ENCODE measurements at places on chromosomes 3 and 15.

GRCh38 chr15:97652700-97653167, 307.8 kb upstream of the ARRDC4 start:
- no peaks in the 10 kb centered on the region for H3K36me3 ChIP-seq
- peak overlapping the region; percentile 21 for H3K4me3 ChIP-seq
- H3K27ac ChIP-seq, result no peak overlapping the region

DNA sequence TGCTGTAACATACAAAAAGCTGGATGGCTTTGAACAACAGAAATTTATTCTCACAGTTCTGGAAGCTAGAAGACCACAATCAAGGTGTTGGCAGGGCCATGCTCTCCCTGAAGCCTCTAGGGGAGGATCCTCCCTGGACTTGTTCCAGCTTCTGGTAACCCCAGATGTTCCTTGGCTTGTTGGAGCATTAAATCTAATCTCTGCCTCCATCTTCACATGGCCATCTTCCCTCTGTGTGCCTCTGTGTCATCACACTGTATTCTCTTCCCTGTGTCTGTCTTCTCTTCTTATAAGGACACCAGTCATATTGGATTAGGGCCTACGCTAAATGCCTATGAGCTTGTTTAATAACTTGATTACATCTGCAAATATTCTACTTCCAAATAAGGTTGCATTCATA, 109.5 kb downstream of the STAG1 start:
- H3K27ac ChIP-seq, result no peak overlapping the region
- no peaks in the 10 kb centered on the region for H3K36me3 ChIP-seq
- no peak for DNase-seq
- no peaks in the 10 kb centered on the region for H3K27me3 ChIP-seq
- no peak overlapping the region for H3K4me3 ChIP-seq

DNA sequence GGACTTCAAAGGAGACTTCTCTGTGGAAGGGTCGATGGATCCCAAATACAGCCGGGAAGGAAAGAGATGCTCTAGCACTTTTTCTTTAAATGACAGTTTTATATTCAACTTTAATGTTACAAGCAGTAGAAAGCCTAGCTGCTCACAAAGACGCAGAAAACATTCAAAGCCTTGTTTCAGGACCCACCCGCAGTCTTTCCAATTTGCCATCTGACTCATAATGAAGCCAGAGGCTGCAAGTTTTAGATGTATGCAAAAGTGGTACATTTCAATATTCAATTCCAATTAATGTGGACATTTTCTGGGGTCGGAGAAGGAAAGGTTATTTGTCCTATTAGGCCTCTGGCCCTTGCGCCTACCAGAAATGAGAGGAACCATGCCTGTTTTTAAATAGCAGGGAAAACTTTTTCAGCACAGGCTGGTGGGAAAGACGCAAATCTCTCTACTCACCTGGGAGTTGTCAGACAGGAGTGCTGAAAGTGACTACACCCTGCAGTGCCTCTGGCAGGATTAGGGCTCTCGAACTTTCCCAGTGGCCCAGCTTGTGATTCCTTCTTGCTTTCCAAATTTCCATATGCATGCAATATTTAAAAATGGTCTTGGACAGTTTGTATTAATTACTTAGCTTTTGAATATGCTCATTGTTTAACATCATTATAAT, 117.4 kb upstream of the MBNL1 start:
- H3K27me3 ChIP-seq, result no peaks in the 10 kb centered on the region
- DNase-seq, result no peak
- 0 out of 2 replicates have a peak, but pooled peaks cover 2% of the 10 kb centered on the region for H3K4me1 ChIP-seq
- no peaks in the 10 kb centered on the region for H3K36me3 ChIP-seq
- no peak overlapping the region for H3K4me3 ChIP-seq

DNA sequence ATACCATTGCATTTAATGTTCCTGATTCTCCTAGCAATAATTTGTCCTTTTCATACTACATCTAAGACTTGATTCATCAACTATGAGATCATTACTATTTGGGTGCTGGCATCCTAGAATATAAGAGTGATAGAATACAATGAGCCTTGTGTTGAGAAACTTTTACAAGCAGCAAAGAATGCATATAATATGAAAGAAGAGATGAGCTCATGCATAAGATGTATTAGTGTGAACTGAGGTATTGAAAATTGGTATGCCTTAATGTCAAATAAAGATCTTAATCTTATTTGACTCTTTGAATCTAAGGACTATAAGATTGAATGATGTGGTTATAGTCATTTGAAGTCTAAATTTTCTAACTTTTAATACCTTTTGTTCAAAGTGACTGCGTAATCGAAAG, 220.0 kb upstream of the ARHGEF26 start:
- no peaks in the 10 kb centered on the region for H3K4me1 ChIP-seq
- H3K36me3 ChIP-seq, result no peaks in the 10 kb centered on the region
- H3K27ac ChIP-seq, result no peak overlapping the region
- DNase-seq, result no peak

- H3K4me3 ChIP-seq, result no peak overlapping the region
- H3K4me1 ChIP-seq, result peaks cover 8% of the 10 kb centered on the region
- no peak for DNase-seq
These were observed 31.8 kb downstream of the LPP start for GRCh38 chr3:188185717-188186251.

GRCh38 chr3:197197334-197197733, 101.1 kb downstream of the DLG1 start:
- H3K36me3 ChIP-seq, result no peaks in the 10 kb centered on the region
- no peak overlapping the region for H3K4me3 ChIP-seq
- no peak for DNase-seq
- H3K27ac ChIP-seq, result no peak overlapping the region
- H3K27me3 ChIP-seq, result no peaks in the 10 kb centered on the region

DNA sequence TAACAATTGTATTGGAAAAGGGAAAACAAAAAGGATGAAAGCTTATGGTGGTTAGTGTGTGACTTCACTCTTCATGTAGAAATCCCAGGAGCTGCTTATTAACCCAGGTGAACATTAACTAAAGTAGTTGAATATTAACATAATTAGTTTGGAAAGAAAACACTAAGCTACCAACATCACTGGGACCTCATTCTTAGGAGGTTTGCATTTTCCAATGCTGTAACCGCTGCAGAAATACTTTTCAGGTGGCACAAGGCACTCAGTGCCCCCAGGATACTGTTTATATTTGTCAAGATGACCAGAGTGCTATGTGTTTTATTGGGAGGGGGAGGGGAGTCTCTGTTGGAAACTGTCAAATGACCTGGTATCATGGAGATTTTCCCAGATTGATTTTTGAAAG, 25.9 kb upstream of the VILL start:
- no peak overlapping the region for H3K4me3 ChIP-seq
- no peaks in the 10 kb centered on the region for H3K27me3 ChIP-seq
- H3K4me1 ChIP-seq, result no peaks in the 10 kb centered on the region
- no peak for DNase-seq
- H3K27ac ChIP-seq, result no peak overlapping the region

- 0 out of 2 replicates have a peak, but pooled peaks cover 1% of the 10 kb centered on the region for H3K4me1 ChIP-seq
- no peaks in the 10 kb centered on the region for H3K27me3 ChIP-seq
- H3K4me3 ChIP-seq, result no peak overlapping the region
These were observed 45.2 kb upstream of the LMCD1 start for GRCh38 chr3:8456412-8456811.

- no peaks in the 10 kb centered on the region for H3K36me3 ChIP-seq
- no peak overlapping the region for H3K27ac ChIP-seq
- no peaks in the 10 kb centered on the region for H3K27me3 ChIP-seq
- H3K4me1 ChIP-seq, result no peaks in the 10 kb centered on the region
- H3K4me3 ChIP-seq, result no peak overlapping the region
These were observed 53.6 kb upstream of the MINAR1 start for GRCh38 chr15:79378394-79379109.

GRCh38 chr15:90097475-90097874, 4.8 kb downstream of the IDH2 start:
- H3K27me3 ChIP-seq, result no peaks in the 10 kb centered on the region
- H3K27ac ChIP-seq, result no peak overlapping the region
- H3K4me3 ChIP-seq, result no peak overlapping the region
- H3K36me3 ChIP-seq, result no peaks in the 10 kb centered on the region

DNA sequence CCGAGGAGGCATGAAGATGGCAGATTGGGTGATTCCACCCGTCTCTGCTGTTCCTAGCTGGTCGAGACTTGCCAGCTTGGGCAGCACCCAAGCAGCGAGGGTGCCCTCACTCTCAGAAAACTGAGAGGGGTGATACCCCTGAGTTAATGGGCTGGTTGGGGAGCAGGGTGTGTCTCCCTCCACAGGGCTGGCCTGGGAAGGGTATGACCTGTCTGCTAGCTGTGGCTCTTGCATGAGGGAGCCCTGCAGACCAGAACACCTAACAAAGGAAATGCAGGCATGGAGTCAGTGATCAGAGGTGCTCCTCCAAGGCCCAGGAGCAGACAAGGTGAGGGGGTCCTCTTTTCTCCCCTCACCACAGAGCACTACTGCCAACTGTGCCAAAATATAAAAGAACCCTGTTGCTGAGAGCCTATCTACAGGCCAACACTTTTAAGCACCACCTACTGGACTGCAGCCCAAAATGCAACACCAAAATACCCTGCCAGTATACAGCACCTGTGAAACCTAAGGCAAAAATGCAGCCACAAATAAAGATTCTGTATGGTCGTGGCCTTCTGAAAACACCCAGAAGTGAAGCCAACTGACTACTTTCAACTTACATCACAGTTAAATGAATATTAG, 35.8 kb upstream of the PPM1L start:
- H3K27ac ChIP-seq, result no peak overlapping the region
- no peak overlapping the region for H3K4me3 ChIP-seq
- H3K27me3 ChIP-seq, result no peaks in the 10 kb centered on the region

DNA sequence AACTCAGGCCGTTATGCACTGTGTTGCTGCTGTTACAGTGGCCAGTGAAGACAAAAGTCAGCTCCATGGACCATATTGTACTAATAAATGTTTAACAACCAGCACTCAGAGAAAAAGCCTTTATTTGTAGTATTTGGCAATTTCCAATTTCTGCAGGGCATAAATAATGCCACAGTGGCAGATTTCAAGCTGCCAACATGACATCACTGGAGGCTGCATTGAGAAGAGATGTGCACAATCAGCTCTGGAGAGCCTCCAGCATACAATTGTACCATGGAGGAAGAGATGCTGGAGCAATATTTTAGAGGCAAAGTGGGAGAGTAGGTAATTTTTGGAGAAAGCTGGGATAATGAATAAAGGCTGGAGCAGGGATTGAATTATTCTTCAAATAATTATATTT, 9.7 kb upstream of the ALCAM start:
- H3K4me1 ChIP-seq, result no peaks in the 10 kb centered on the region
- H3K27ac ChIP-seq, result no peak overlapping the region
- no peaks in the 10 kb centered on the region for H3K36me3 ChIP-seq
- H3K4me3 ChIP-seq, result no peak overlapping the region

- DNase-seq, result no peak
- H3K4me3 ChIP-seq, result no peak overlapping the region
- no peaks in the 10 kb centered on the region for H3K4me1 ChIP-seq
- H3K27me3 ChIP-seq, result no peaks in the 10 kb centered on the region
These were observed 42.2 kb downstream of the ILDR1 start for GRCh38 chr3:121979734-121980449.

GRCh38 chr3:54213907-54214306, 91.6 kb downstream of the CACNA2D3 start:
- no peak overlapping the region for H3K4me3 ChIP-seq
- no peaks in the 10 kb centered on the region for H3K4me1 ChIP-seq
- H3K27ac ChIP-seq, result no peak overlapping the region
- H3K36me3 ChIP-seq, result no peaks in the 10 kb centered on the region

DNA sequence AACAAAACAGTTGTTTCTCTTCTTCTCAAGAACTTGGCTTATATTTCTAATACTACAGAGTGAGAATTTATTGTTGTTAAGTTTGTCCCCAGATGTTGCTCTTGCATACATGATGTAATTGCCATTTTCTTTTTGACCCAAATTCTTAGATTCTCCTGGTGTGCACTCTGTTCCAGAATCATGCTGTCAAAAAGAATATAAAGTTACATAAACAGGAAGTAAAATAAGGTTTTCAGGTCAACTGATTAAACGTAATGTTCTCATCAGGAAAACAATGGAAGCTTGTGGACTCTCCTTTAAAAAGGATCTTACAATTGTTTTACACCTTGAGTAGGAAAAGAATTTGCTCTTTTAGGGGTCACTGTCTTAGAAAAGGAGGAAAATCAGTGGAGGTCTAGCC, 121.8 kb downstream of the ADAM10 start:
- no peak overlapping the region for H3K27ac ChIP-seq
- DNase-seq, result no peak
- H3K36me3 ChIP-seq, result no peaks in the 10 kb centered on the region
- H3K27me3 ChIP-seq, result no peaks in the 10 kb centered on the region
- no peaks in the 10 kb centered on the region for H3K4me1 ChIP-seq
- no peak overlapping the region for H3K4me3 ChIP-seq

- no peak for DNase-seq
- no peaks in the 10 kb centered on the region for H3K27me3 ChIP-seq
- no peaks in the 10 kb centered on the region for H3K4me1 ChIP-seq
- no peak overlapping the region for H3K4me3 ChIP-seq
- no peaks in the 10 kb centered on the region for H3K36me3 ChIP-seq
These were observed 123.4 kb downstream of the EPHB1 start for GRCh38 chr3:134918441-134918840.

GRCh38 chr3:23647706-23648258, 158.0 kb upstream of the UBE2E1 start:
- H3K36me3 ChIP-seq, result no peaks in the 10 kb centered on the region
- no peak for DNase-seq
- H3K4me3 ChIP-seq, result no peak overlapping the region

DNA sequence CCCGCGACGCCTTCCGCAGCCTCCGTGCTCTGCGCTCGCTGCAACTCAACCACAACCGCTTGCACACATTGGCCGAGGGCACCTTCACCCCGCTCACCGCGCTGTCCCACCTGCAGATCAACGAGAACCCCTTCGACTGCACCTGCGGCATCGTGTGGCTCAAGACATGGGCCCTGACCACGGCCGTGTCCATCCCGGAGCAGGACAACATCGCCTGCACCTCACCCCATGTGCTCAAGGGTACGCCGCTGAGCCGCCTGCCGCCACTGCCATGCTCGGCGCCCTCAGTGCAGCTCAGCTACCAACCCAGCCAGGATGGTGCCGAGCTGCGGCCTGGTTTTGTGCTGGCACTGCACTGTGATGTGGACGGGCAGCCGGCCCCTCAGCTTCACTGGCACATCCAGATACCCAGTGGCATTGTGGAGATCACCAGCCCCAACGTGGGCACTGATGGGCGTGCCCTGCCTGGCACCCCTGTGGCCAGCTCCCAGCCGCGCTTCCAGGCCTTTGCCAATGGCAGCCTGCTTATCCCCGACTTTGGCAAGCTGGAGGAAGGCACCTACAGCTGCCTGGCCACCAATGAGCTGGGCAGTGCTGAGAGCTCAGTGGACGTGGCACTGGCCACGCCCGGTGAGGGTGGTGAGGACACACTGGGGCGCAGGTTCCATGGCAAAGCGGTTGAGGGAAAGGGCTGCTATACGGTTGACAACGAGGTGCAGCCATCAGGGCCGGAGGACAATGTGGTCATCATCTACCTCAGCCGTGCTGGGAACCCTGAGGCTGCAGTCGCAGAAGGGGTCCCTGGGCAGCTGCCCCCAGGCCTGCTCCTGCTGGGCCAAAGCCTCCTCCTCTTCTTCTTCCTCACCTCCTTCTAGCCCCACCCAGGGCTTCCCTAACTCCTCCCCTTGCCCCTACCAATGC, 2.0 kb downstream of the ISLR start:
- no peaks in the 10 kb centered on the region for H3K36me3 ChIP-seq
- no peak overlapping the region for H3K27ac ChIP-seq
- DNase-seq, result no peak
- no peaks in the 10 kb centered on the region for H3K27me3 ChIP-seq
- peaks cover 6% of the 10 kb centered on the region for H3K4me1 ChIP-seq
- no peak overlapping the region for H3K4me3 ChIP-seq
